ENCODE measurements at places on chromosomes 13 and 19.

- no peak for DNase-seq
Observed at GRCh38 chr13:85137516-85137915, 661.7 kb downstream of the SLITRK6 start.

- DNase-seq, result peak; percentile 92
Observed at GRCh38 chr19:49149652-49150105, 5.5 kb downstream of the HRC start.

DNA sequence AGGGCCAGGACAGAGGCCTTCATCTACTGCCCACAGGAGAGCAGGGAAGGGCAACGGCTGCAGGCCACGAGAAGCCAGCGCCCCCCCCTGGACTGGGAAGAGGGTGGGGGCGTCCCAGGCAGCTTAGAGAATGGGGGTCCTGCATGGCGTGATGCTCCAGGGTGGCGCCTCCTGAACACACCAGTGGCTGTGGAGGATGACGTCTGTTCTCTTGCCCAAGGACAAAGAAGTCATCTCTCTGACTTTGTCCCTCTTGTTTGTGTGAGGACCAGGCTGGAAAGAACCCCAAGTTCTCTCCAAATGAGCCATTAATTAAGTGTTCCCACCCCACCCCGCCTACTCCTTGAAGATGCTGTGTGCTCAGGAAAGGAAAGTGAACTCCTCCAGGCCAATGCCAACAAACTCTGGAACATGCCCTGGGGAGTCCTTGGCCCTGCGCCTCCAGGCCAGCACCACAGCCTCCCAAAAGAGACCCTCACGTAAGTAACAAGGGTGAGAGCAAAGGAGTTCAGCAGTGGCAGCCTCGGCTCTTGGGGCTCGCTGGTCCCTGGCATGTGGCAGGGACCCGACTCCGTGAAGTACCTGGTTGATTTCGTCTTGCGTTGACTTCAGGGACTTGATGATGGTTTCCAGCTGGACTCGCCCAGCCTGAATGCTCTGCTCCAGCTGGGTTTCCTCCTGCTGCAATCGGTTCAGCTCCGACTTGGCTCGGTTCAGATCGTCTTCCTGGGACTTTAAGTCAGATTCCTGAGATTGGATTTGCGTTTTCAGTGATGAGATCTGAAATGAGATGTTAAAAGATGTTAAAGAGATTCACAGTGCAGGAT, 68.4 kb downstream of the EPS15L1 start:
- no peak for DNase-seq

DNA sequence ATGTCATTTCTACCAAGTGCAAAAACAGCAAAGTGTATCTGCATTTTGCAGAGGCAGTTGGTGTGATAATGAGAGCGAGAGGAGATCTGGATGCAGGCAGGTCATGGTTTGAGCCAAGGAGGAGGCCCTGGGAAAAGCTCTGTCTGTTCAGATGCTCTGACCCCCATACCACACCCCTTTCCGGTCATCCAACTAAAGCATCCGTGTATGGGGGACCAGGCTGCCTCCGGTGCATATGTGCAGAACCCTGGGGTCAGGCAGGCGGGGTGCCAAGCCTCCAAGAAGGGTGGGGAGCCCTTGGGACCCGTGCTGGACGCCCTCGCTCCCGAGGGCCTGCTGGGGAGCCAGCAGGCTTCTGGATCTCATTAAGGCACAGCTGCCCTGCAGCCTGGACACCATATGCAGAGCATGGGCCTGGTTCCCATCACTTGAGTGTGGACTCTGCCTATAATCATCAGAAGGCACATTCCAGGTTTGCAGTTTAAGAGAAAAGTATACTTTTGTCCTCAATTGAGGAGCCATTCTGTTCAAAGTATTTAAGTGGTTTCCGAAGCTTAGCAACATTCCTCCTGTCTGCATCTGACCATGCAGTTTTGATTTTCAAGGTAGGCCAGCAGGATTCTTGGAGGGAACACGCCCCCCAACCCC, 56.1 kb downstream of the ALOX5AP start:
- DNase-seq, result peak; percentile 84
